Adrenal gland (tissue), 19 donors: ENCODE measurements at places on chromosomes 7 and 10.

DNA sequence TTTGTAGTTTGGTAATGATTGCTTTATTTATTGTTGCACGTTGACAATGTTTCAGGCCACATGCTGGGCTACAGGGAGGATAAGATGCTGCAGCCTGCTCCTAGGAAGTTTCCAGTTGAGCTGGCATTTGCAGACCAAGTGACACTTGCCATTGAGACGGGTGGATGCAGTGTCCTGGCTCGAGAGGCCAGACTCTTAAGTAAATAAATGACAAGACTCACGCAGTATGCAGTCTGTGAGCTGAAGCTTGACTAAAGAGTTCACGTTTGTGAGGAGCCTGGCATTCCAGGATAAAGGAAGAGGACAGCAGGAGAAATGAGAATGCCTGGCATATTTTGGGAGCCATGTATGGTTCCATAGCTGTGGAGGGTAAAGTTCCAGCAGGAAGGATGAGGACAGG, 105.8 kb downstream of the BAMBI start:
- no peak for DNase-seq

- DNase-seq: no peak
These were observed 55.9 kb downstream of the DLD start for GRCh38 chr7:107946881-107947280.

DNA sequence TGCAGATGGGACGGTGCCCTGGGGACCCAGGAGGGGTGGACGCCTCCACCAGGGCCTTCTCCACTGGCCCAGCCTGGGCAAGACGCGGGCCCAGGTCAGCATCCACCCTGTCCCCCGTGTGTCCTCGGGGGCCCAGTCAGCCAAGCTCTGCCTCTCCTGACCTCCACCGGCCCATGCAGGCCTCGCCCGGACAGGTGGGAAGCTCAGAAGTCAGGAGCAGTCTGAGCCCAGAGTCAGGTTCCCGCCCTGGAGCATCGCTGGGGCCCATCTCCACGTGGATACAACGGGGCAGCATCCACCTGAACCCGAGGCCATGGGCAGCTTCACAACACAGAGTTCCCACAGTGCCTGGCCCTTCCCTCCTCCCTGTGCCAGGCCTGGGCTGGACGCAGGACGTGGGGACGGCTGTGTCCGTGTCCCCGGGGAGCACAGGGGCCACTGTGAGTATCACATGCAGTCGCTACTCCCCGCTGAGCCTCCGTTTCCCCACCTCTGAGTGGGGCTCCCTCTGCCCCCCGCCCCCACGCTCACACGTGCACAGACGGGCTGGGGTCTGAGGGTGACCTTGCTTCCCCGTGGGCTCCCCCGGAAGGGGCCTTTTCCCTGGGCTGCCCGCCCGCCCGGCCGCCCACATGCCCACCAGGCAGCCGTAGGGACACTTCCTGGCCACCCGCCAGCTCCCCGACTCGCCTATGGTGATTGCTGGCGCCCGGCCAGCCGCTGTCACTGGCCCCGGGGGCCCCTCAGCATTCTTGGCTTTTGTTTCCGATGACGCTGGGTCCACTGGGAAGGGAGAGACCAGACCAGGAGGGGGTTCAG, 64.3 kb downstream of the PDGFA start:
- peak; percentile 73 for DNase-seq

- no peak for DNase-seq
These were observed 275.7 kb downstream of the GPR37 start for GRCh38 chr7:124489925-124490324.

DNA sequence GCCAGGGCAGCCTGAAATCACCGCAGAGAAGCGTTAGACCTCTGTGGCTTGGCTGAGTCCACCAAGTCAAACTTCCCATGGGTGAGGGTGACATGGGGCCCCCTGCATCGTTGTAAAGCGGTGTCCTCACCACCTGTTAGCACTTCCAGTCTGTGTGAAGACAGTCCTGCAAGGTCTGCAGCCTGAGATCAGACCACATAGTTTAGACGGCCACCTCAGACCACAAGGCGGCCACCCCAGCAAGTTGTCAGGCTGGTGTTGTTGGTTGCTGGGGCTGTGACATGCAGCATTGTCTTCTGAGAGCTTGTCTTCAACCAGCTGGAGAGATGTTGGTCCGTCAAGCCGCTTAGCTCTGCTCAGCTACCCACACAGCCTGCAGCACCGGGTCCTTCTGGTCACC, 44.1 kb upstream of the TARP start:
- DNase-seq: no peak

DNA sequence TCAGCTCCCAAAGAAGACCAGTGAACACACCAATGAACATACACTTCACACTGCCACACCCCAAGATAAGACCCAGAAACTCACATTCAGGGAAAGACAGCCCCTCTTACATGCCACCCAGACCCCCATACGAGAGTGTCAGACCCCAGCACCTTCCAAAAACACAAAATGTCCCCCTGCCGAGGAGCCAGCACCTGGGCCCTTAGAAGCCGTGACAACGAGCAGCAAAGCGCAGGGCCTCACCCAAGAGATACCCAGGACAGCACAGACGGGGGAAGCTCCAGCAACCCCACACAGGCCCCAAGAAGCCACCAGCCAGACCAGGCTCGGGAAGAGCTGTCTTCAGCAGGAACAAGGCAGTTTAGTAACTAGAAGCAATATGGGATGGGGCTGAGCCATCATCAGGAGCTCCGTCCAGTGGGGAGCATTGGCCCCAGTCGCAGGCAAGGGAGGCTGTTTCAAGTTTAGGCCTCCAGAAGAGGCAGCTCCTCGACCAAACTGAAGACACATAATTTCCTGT, 243.6 kb downstream of the PTPRN2 start:
- DNase-seq: no peak

- no peak for DNase-seq
These were observed 59.7 kb downstream of the LCOR start for GRCh38 chr10:96891840-96892239.

GRCh38 chr7:41046776-41047175, 656.1 kb downstream of the INHBA start:
- no peak for DNase-seq

- DNase-seq: no peak
These were observed 162.2 kb upstream of the BMPER start for GRCh38 chr7:33742999-33743587.

DNA sequence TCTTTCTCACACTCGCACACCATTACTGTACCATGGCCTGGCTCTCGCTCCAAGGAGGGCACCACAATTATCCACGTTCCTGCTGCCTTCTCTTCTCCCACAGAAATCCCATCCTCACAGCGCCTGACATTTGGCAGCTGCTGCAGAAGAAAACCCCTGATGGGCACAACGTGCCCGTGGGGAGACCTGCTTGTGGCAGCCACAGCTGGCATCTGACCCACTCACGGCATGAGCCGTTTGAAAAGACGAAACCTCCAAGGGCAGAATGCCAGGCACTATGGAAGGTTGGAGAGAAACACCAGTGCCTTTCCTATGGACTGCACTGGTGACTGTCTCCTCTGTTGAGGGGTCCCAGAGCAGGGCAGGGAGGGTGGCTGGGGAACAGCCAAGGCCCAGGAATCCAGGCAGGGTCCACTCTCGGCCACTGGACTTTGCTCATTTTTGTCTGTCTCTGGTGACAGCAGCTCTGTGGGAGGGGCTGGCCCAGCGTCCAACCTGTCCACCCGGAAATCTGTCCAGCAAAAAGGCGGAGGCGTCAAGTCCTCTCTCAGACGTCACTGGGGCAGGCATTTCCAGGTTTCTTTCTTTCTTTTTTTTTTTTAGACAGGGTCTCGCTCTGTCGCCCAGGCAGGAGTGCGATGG, 61.0 kb upstream of the MKRN1 start:
- DNase-seq: no peak

DNA sequence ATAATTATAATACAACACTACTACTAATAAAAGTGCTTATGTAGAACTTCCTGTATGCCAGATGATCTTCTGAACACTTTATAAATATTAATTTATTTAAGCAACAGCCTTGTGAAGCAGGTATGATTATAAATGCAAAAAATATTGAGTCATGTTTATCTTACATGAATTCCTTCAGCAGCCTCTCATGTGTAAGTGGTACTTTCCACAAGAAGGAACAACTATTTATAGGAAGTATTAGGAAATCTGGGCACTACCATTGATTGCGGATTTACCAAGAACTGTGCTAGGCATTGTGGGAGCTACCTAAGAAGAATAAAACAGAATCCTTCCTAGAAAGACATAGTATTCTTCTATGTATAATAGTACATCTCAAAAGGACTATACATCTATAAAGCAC, 10.7 kb upstream of the STEAP4 start:
- no peak for DNase-seq

DNA sequence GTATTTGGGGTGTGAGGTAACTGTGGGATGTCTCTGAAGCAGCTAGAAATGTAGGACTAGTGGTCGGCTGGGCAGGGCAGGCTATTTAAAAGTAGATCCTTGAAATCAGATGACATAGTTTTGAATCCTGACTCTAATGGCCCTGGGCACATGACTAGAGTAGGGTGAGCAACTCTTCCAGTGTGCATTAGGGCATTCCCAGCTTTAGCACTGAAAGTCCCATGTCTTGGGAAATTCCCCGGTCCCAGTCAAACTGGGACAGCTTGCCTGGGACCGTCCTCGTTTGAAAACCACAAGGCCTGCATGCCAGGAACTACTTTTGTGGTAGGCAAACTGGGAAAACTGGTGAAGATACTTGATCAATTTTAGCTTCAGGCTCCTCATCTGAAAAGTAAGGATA, 255.3 kb downstream of the PTEN start:
- DNase-seq: no peak

DNA sequence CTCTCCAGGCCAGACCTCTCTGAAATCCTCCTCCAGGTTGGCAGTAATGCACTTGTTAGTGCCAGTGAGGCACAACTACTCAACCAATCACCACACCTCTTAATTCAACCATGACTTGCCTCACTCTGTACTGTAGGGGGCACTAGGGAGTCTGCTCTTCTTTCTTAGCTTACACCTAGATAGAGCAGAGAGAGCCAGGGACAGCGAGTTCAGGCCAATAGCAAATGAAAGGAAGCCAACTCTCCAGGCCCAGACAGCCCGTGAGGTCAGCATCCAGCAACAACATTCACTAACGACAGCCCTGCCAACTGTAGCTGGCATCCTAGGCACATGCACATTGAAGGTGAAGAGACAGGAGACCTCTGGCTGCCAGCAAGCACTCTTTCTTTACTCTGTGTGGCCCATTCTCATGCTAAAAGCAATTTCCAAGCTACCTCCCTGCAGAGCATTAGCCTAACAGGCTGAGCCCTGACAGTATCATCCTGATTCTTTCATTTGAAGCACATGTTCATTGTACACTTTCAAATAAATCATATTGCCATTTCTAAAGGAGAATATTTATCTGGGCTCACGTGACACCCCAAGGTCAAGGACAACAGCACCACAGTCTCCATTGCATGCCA, 136.3 kb downstream of the DPY19L1 start:
- no peak for DNase-seq

- no peak for DNase-seq
These were observed 297.2 kb upstream of the CDC14C start for GRCh38 chr7:48627164-48627563.

- peak; percentile 74 for DNase-seq
These were observed 104.1 kb upstream of the AFAP1L2 start for GRCh38 chr10:114508376-114508775.

- DNase-seq: peak; percentile 47
These were observed 101.9 kb upstream of the TNRC18 start for GRCh38 chr7:5525271-5526099.
